ENCODE measurements at places on chromosomes 1 and 21.

GRCh38 chr1:91727763-91728162 lies 158.2 kb downstream of the TGFBR3 start:
- DNase-seq = no peak

- DNase-seq = no peak
These were observed 41.7 kb downstream of the PLPP3 start for GRCh38 chr1:56537660-56538059.

DNA sequence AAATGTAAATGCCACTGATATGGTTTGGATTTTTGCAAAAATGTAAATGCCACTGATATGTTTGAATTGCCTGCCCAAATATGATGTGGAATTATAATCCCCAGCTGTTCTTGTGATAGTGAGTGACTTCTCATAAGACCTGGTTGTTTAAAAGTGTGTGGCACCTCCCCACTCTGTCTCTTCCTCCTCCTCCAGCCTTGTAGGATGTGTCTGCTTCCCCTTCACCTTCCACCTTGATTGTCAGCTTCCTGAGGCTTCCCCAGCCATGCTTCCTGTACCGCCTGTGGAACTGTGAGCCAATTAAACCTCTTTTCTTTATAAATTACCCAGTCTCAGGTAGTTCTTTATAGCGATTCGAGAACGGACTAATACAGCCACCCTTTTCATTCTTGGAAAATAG lies 1.3 kb upstream of the CCT8 start:
- DNase-seq = no peak

DNA sequence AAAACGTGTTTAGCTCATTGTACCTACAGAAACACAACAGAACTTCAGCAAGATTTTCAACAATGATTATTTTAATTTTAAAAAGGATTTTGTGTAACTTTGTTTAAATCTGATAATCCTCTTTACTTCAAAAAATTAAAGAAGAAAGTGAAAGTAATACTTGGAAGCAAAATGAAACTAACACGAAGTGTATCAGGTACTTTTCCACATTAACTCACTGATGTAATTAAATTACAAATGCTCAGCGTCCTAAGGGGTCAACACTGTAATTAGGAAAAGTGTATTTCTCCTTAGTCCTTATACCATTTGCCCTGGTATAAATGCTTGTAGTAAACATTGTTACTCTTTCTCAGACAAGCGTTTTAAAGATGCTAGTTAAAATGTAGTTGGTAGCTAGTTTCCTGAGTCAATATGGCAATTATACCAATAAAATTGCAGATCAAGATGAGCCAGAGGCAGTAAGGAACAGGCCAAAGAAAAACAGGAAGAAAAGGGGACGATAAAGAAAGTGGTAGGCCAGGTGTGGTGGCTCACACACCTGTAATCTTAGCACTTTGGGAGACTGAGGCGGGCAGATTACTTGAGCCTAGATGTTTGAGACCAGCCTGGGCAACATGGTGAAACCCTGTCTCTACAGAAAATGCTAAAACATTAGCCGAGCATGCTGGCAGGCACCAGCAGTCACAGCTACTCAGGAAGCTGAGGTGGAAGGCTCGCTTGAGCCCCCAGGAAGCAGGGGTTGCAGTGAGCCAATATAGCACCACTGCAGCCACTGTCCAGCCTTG lies 553.0 kb downstream of the SMYD3 start:
- DNase-seq = no peak

DNA sequence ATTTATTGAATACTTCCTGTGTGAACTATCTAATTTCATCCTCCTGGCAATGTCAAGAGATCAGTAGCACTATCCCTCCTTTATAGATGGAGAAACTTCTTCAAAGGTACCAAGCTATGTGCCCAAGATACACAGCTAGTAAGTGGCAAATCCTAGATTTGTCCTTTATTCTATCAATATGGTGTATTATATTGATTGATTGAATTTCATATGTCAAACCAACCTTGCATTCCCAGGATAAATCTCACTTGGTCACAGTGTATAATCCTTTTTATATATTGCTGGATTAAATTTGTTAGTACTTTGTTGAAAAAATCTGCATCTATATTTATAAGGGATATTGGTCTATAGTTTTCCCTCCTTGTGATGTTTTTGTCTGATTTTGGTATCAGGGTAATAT lies 48.8 kb upstream of the TMEM51 start:
- DNase-seq = no peak

DNA sequence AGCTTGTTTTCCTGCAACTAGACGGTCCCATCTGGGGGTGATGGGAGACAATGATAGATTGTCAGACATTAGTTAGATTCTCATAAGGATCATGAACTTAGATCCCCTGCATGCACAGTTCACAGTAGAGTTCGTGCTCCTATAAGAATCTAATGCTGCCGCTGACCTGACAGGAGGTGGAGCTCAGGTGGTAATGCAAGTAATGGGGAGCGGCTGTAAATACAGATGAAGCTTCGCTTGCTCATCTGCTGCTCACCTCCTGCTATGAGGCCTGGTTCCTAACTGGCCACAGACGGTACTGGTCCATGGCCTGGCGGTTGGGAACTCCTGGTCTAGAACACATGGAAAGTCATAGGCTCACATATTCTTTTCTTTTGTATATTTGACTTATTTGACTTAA lies 42.0 kb downstream of the NIBAN1 start:
- DNase-seq = no peak

DNA sequence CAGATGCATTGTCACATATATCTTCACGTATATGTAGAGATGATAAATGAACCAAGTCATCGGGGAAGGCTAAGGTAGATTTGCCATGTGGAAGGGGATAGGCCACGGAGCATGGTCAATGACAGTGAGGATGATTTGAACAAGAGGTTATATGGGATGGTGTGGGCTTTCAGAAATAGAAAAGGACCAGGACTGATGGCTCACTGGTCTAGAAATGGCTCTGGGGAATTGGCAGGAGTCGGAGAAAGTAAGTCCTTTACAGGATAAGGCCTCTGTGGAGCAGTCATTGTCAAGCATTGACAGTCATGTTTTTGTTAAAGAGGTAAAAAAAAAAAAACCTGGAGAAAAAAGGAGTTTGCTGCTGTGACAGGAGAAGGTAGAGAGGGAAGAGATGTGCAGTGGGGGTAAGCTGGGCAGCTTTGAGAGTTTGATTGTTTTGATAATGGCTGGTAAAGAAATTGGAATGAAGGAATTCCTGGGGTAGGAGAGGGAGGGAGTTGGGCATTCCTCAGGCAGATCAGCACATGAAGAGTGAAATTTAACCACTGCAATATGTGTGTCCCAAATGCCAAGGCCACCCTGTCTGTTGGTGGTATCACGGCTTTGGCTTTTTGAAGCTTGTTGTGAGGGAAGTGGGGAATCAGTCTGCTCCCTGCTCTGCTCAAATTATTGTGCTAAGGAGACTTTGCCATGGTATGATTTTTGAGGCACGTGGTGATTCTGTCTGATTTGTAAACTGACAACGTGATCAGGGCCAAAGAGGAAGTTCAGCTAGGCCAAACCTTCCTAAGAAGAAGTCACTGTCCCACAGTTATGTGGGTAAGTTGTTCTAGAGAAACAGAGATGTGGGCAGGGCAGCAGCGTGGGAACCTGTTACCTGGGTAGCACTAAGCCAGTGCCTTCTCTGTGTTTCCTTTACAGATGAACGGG lies 26.0 kb downstream of the MACF1 start:
- no peak for DNase-seq

DNA sequence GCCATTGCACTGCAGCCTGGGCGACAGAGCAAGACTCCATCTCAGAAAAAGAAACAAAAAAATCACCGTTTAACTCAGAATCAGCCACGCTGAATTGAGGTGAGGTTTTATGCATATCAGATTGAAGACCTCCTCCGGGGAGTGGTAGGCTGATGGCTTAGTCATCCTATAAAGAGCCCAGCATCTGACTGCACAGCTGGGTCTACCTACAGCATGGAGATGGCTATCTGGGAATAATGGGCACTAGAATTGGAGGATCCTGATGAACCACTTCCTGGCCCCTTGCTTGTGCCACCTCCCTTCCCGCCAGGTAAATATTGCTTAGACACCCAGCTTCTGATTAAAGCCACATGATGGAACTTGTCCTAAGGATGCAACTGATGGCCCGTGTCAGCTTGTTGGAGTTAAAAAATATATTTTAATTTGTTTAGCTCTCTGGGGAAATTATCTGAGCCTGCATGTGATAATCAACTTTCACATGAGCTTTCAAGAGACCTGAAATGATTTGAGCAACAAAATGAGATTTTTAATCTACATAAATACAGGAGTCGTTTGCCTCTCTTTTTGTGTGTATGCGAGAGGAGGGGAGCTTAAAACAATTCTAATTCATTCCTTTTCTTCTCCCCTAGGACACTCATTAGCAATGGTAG lies 157.2 kb downstream of the KIF26B start:
- DNase-seq = no peak

DNA sequence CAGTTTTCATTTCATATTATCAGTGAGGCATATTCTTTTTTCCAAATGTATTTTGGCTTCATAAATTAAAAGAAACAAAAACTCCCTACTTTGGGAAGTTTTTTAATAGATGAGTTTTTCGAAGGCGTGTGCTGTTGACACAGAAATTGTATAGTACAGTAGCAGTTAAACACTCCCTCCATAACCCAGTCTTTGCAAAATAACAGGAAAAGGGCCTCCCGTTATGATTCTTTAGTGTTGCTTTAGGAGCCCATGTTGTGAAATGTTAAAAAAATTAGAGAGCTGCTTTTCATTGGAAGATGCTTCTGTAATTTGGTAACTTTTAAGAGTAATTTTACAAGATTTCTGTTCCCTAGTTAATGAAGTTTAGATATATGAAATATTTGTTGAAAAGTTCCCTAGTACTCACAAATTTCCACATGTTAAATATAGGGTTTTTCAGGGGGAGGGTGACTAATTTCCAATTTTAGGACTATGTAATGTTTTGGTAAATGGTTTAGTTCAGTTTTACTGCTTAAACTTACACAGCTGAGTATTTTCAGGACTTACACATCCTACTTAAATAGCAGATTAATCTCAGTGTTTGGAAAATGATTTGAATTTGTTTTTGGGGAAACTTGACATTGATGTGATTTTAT lies 2.0 kb downstream of the CAMSAP2 start:
- no peak for DNase-seq

- no peak for DNase-seq
These were observed 18.1 kb upstream of the EPHA8 start for GRCh38 chr1:22545141-22545540.

GRCh38 chr1:165109013-165109412 lies 247.5 kb downstream of the LMX1A start:
- no peak for DNase-seq

GRCh38 chr1:212561501-212561931 lies 47.0 kb upstream of the ATF3 start:
- no peak for DNase-seq

DNA sequence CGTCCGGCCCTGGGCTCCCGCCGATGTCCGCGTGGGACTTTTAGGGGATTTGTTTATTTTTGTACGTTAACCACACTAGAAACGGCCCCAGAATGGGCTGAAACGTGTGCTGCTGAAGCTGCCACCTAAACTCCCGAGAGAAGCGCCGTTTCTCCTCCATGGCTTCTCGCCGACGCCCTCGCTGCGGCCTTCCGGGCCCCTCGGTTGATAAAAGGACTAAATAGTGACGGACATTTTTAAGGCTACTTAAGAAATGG lies 678 bp upstream of the PTTG1IP start:
- DNase-seq = no peak

GRCh38 chr1:102071451-102071850 lies 74.7 kb upstream of the OLFM3 start:
- no peak for DNase-seq

DNA sequence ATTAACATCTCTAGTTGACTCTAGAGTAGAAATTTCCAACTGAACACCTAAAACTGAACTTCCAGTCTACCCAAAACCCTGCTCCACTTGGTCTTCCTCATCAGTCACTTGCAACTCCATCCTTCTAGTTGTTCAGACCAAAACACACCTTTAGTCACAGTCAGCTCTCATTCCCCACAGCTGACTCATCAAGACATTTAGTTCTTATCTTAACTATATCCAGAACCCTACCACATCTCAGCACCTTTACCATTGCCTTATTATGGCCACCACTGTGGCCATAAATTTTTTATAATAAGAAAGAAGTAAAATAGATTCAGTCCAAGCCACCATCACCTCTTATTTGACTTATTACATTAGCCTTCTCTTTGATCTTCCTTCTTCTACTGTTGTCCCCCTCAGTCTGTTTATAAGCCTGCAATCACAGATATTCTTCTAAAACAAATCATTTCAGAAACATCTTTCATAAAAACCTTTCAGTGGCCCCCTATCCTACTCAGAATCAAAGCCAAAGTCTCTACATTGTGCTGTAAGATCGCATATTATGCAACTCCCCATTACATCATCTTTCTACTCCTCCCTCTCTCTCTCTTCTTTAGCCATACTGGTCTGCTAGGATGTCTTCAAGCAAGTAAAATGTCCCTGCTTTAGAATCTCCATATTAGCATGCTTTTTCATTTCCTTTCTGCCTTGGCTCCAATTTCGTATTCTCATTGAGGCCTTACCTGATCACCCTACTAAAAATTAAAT lies 275.9 kb downstream of the LRRC40 start:
- no peak for DNase-seq

DNA sequence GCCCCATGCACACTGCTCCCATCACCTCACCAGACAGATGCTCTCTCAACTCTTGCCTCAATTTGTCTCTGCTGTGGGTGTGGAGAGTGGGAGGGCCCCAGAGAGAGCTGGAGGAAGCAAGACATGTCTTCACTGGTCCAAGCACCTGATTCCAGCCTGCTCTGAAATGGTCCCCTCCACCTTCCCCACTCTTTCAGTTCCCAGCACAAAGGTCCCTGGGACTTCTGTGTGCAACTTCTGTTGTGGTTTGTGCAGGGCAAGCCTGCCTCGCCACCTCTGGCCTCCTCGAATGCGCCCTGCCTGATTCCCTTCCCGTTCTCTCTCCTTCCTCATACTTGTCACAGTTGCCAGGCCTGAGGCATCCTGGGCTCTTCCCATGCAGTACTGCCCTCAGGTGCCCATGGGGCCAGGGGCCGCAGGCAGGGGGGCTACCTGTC lies 119.3 kb downstream of the SYT2 start:
- DNase-seq = no peak

- DNase-seq = no peak
These were observed 30.3 kb downstream of the MSTO1 start for GRCh38 chr1:155640367-155640766.

DNA sequence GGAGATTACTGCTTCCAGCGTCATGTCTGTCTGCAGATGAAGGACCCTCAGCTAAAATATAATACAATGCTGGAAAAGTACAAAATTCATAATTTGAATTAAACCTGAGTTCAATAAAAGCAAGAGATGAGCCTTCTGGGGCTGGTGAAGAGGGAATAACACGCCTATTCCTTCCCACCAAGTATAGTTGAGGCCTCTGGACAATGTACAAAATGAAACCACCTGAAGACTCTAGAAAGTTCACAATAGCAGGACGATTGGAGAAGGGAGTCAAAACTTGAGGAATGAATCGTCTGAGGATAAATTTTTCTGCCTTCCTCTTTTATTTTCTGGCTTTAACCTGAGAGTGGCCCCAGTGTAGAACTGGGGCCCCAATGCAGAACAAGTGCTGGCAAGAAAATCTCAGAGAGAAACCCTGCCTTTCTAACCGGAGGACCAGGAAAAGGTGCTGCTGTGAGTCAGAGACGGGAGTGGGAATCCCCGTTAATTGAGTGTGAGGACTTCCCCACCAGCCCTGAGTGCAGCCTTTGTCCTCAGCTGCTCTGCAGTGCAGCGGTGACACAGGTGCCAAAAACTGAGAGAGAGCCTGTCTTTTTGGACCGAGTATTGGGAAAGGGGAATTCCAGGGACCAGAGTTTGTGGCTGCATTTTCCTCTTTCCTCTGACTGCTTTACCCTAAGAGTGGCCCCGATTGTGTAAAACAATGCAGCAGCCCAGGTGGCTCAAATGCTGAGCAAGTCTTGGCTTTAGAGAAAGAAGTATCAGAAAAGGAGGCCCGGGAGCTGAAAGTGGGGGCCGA lies 264.9 kb downstream of the DYRK1A start:
- no peak for DNase-seq

All from hypothalamus (tissue), 51 donors.